NCI-H345 (cell line): ENCODE measurements at places on chromosomes 16 and 17.

DNA sequence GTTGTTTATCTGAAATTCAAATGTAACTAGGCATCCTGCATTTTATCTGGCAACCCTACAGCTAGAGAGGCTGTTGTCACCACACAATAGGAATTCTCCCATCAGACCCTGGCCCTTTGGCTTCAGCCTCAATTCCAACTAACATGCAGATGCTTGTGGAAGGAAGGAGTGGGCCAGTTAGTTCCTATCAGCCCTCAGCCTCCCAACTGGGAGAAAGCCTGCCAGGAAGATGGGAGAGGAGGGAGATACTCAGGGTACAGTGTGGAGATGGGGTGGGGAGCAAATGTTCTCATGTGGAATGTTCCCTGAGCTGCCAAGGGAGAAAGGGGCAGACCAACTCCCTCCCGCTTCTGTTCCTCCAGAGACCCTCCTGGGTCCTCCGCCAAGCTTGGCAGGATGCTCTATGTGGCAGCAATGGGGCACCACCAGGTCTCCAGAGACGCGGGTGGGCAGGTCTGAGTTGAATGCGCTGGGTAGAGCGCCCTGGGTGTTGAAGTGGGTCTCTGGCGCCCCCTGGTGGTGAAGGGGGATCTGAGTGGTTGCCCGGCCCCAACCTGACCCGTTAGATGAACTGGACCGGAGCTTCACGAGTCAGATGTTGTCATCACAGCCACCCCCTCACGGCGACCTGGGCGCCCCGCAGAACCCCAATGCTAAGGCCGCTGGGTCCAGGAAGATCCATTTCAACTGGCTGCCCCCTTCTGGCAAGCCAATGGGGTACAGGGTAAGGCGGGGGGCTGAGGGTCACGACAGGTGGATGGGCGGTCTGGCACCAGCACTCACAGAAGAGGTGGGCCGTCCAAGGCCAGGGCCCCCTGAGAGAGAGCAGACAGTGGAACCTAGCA, 15.2 kb downstream of the GALK1 start:
- peak; percentile 81 for DNase-seq

DNA sequence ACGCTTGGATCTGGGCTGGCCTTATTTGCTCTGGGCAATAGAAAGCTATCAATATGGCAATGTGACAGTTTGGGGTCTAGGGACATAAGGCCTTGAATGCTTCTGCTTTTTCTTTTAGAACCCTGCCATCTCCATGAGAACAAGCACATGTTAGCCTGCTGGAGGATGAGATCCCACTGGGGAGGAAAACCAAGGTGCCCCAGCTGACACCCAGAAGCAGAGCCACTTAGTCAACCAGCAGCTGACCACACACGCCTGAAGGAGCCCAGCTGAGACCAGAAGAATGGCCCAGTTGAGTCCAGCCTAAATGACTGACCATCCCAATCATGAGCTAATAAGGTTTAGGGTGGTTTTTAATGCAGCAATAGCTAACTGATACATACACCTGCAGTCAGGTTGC, 171.2 kb downstream of the AHSP start:
- DNase-seq, result no peak

- DNase-seq, result no peak
Observed at GRCh38 chr17:83019376-83019775, 60.0 kb upstream of the METRNL start.

DNA sequence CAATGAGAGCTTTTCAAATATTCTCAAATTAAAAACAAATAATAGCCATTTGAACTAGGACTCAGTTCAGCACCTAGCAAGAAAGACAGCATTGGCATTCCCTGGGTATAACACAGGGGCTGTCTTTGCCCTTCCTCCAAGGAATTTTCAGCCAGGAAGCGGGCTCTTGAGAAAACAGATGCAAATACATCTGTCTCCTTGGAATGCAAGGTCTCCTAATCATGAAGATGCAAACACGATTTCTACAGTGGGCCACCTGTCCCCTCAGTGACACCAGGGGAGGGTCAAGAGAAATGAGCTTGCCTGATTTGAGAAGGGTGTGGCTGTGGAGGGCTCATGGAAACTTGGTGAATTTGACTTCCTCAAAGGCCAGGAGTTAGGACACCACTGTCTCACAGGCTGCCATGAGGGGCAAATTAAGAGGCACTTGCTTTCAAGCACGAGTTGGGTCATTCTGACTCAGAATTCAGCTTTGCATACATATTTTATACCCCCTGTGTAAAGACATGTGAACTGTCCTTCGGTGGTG, 24.5 kb upstream of the SUPT4H1 start:
- no peak for DNase-seq

DNA sequence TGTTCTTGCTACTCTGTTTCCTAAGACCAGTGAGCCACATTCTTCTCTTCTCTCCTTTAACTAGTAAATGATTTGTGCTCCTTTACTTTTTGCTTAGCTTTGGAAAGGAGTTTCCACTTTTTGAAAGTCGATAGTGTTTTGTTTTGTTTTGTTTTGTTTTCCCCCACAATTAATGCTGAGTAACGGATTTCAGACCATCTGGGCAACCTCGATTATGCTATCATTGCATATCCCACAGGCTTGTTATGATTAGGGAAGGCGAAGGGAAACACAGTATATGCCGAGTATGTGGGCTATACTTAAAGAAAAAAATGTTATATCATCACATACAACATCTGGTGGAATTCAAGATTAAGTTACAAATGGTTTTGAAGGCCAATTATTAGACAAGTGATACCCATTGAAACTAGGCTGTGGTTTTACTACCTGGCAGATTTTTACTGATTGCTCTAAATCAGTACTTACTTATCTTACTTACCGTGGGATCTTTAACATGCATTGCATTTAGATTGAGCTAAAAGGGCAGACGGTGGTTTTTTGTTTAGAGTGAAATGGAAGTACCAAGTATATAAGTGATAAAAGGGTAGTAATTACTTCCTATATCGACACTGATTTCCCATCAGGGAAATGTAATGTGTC, 361.3 kb upstream of the SOX9 start:
- no peak for DNase-seq
